ENCODE measurements at places on chromosomes 1 and 21.

DNA sequence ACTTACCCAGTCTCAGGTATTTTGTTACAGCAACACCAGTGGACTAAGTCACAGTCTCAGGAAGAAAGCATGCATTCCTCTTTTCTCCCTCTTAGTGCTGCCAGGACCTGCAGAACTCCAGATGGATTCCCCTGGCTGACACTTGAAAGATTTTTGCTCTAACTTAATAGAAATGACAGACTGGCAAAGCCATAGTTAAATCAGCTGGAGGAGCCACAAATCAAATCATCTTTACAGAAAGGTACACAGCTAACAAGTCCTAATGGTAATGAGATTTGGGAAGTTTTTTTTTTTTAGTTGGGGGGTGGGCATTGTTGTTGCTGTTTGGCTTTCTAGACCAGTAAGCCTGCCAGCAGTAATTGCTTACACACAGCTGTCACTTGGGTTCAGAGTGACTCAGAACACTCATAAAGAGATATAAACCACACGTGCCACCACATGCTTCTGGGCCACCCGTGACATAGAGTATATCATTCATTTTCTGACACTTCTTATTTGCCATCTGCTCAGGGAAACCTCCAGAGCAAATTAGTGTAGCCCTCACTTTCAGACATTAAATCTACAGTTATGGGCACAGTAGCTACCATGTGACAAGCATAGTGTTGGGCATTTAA lies 72.4 kb downstream of the FH start:
- DNase-seq, result no peak

GRCh38 chr1:114745291-114745690 lies 12.5 kb downstream of the CSDE1 start:
- no peak for DNase-seq

DNA sequence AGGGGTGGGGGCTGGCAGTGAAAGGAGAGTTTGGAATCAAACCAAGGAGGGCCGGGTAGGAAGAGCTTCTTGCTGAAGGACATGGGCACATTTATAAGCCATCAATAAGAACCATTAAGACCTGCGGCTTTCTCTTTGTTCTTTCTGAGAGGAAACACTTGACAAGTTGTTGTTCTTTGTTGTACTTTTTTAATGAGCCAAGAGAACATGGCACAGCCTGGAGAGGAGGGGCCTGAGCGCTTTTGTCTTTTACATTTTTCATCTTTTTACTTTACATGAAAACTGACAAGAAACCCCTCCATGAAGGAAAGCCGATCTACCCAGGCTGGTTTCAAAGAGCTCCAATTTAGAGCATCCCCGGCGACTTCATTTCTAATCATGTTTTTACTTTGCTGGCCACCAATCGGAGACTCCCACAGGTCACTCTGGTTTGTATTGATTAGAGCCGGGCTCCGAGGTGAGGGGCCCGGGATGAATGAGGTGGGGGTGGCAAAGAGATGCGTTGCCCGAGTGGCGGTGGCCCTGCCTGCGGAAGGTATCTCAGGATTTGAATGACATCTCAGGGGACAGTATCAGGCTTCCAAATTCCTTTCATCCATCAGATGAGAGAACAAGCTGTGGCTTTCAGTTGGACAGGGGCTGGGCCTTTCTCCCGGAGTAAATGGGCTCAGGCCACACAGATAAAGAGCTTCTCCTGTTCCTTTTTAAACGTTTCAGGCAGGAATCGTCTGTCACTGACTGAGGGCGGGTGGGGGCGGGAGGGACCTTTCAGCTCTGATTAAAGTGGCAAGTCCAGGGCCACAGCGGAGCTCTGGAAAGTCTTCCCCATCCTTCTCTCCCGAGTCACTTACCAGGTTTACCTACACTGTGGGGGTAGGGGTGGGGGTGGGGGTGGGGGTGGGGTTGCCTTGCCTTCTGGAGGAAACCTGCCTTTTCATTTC lies 138.8 kb upstream of the ARHGEF16 start:
- DNase-seq, result no peak

- peak; percentile 28 for DNase-seq
Measured at GRCh38 chr1:35726450-35727433, 8.1 kb upstream of the C1orf216 start.

GRCh38 chr1:86052948-86053698 lies 103.4 kb downstream of the COL24A1 start:
- DNase-seq, result no peak

DNA sequence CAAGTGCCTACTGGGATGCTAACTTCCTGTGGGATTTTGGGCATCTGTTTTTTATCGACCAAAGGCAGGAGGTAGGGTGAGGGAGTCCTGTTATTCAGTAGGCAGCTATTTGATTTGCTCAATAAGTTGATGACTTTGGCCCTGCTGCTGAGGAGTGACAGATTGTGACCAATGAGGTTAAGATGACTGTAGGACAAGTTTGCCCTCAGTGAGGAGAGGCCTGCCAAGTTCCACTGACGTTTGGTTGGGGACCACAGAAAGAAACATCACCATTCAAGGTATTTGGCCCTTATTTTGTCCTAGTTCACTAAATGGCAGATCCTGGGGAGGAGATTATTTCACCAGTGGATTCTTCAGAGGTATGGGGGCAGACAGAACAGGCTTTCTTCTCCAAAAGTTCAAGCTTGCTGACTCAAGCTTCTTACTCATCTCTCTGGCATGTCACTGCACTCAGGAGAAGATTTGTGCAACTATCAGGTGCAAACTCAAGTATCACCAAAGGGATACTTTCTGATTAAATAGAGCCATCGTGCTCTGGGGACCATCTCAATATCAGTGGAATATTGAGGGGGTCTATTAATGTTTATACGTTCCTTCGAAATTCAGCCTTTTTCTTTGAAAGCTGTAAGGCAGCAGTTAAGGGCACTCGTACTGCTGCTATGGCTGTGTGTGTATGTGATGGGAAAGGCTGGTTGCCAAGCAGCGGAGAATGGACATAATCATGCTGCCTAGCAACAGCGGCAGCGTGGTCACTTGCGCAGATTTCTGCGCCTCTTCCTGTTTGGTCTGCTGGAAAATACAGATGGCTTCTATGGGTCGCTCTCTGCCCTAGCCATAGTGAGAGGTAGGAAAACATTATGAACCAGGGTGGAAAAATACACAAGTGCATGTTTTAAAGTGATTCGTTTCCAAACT lies 78.7 kb downstream of the PBX1 start:
- DNase-seq, result peak; percentile 51
